Frontal cortex (tissue), 4 donors: ENCODE measurements at places on chromosomes 12 and 14.

DNA sequence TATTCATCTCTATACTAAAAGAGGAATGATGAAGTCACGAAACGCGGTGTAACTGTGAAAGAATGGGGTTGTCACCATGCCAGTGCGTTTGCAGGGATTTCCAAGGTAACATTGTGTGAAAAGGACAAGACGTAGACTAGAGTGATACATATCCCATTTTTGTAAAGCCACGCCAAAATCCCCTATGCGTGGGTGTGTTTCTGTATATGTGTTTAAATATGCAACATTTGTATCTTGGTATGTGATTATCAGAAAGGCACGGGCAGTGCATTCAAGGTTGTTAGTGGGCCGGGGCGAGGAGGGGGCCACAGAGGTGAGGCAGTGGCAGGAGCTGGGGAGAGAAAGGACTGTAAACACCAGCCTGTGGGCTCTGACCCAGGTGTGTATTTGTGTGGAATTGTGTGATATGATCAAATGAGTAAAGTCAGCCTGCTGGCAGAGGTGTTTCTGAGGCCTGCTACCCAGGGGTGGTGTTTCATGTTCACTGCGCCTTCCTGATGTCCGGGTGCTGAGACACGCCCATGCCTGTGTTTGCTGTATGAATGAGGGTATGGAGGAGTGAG, 137.8 kb downstream of the ADGRD1 start:
- DNase-seq = no peak

GRCh38 chr12:76688631-76689030, 75.3 kb upstream of the ZDHHC17 start:
- no peak for DNase-seq

DNA sequence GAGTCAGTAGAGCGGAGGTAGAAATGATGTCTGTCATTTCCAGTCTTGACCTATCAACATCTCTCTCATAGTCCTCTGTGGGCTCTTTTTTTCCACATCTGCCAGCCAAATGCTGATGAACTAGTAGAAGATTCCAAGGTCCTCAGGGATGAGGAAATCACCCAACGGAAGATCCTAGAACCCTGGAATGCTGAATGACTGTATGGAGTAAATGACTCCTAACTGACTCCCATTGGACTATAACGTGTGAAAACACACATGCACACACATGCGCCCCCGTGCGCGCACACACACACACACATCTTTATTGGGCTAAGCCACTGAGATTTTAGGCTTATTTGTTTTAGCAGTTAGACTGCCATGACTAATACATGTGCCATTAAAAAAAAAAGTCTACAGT, 159.2 kb downstream of the MYRFL start:
- no peak for DNase-seq

GRCh38 chr12:6205144-6205539, 4.9 kb downstream of the CD9 start:
- no peak for DNase-seq

GRCh38 chr12:16076557-16076956, 165.4 kb downstream of the DERA start:
- no peak for DNase-seq

DNA sequence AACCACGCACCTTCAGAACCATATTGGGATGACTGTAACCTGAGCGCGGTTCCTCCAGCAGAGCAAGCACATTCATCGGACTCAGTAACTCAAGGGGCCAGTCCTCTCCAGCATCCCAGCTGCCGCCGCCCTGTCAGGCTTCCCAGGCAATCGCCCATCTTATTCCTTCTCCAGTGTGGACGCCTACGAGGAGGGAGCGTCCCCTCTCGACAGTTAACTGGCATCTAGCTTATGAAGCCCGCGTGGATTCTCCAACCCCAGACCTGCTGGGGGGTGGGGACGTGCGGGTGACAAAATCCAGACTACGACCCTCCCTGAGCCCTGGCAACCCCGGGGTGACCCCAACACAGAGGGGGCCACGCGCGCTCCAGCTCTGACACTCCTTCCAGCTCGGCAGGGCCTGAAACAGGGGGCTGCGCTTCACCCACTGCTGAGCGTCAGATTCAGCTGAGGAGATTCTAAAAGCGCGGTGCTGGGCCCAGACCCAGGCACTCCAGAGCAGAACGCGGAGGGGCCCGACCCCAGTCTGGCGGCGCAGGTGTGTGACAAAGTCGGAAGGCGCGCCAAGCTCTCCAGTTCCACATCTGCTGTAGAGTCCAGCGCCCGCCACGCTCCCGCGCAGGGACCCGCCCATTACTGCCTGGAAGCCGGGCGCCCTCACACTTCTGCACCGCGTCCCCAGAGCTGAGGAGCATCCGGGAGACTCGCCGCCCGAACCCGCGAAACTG, 43.9 kb upstream of the ESR2 start:
- peak; percentile 29 for DNase-seq

DNA sequence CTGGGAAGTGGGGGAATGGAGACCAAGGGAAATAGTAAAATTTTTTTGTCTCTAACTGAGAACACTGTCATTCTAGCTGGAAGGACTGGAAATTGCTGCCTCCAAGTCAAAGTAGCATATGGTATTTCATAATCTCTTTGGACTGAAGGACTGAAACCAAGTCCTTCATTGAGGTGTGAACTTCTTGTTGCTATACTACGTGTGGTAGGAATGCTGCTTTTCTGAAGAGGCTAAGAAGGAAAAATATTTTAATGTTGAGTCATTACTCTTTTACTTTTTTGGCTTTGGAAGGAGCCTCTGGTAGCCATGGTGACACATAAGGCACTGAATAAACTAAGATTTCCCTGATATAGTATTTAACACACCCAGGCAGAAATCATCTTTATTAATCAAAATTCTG, 465.4 kb downstream of the NPAS3 start:
- no peak for DNase-seq

DNA sequence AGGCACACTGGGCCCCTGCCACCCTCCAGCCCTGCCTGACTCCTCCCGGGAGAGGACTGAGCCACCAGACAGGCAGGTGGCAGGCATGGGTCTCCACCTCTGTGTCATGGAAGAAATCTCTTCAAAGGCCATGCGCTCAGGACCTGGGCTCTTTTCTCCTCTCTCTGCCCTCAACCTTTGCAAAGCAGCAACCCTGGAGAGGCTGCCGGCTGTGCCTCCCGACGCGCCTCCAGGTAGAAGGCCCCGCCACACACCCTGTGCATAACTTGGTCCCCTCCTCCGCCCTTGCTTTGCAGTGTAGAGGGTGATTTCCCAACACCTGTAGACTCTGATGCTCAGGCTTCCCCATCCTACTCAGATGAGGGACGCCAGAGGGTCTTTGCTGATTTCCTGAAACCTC, 28.2 kb upstream of the TMEM179 start:
- no peak for DNase-seq

DNA sequence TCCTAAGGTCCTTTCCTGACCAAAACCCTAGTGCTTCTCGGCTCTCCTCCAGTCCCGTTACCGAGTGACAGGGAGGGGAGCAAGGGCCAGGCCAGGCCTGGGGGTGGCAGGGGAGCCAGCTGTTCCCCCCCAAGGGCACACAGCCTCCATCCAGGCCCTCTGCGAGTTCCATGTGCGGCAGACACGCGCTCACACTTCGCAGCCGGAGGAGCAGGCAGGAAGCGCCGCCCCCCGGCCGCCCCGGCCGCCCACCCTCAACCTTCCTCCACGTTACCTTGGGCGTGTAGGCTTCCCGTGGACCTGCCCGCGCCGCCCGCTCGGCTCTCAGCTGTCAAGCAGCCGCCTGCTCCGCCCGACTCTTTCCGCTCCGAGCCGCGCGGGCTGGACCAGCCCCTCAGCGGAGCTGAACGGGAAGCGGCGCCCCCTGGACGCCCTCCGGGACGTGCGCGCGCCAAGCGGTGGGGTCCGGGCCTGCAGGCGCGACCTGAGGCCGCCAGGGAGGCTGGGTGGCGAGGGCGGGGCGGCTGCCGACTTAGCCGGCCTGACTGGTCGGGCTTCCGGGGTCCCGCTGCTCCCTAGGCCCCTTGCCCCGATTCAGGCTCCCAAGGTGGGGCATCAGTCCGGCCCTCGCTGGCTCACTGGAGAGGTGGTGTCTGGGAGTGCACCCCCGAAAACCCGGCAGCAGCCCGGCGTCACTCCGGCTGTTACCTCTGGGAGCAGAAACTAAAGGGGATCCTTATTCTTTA, at the start of gene CRACR2A:
TSS of gene CRACR2A (minus strand) at position 369 of the 746 bp plus-strand sequence. CDS start 56,110 bp downstream, outside the sequence.
- DNase-seq = peak; percentile 72

GRCh38 chr14:71121711-71122110, 214.5 kb downstream of the PCNX1 start:
- DNase-seq = no peak

- DNase-seq = no peak
Measured at GRCh38 chr12:92702754-92703679, at the start of gene PLEKHG7. Gene PLEKHG7 (plus strand): TSS chr12:92702989. CDS start chr12:92706632, 3,643 bp downstream.

GRCh38 chr12:132065203-132065602, 78.9 kb downstream of the DDX51 start:
- DNase-seq = no peak

GRCh38 chr12:81502912-81503695, 256.0 kb downstream of the PPFIA2 start:
- DNase-seq = no peak

- DNase-seq = no peak
Measured at GRCh38 chr14:104882325-104882973, 17.4 kb downstream of the CEP170B start.

DNA sequence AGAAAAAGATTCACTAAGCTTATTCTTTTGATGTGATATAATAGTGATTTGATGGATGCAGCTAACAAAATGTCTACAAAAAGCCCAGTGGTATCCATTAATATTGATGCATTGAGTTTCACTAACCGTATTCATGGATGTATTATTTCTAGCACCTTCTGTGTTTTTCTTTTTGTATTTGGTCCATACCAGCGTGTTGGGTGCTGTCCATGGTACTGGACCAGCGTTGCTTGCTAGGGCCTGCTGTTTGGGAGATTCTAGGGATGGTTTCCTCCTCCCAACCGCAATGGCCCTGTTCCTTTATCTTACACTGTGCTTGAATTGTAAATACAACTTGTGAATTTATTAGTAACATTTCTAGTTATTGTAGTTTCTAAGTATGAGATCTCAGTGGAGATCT, 31.7 kb downstream of the ANO4 start:
- DNase-seq = no peak

GRCh38 chr12:84056-84455, 17.5 kb downstream of the IQSEC3 start:
- DNase-seq = no peak

GRCh38 chr12:90965204-90965603, 10.2 kb upstream of the CCER1 start:
- no peak for DNase-seq

DNA sequence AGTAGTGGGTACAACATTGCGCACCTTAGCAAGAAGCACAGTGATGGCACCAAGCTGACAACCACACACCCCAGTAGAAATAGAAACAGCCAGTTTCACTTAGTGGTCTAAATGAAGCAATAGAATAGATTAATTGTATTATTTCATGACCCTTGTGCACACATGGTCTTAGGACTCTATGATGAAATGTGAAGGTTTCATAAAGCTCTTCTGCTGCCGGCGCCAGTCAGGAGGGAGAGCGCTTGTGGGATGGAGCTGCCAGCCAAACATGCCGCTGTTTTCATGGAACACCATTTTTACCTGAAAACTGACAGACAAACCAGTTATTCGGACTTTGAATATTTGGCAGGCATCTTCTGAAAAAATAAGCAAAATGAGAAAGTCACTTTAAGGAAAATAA, 100.0 kb downstream of the PPP2R5C start:
- DNase-seq = no peak

DNA sequence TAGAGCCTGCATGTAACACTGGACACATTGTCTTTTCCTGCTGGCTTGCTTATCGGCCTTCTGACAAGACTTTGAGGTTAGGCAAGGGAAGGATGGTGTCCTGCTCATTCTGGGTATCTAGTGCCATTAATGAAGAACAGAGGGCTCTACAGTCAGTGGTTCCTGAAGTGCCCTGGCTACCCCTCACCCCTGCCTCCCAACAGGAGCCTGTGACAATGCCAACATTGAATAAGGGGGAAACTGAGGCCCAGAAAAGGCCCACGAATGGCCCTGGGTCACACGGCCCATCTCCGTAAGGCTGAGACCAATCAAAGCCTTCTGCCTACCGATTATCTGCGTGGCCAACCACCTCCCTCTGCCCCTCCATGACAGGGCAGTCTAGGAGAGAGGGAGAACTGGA, 2.1 kb downstream of the IFI27L2 start:
- DNase-seq = no peak

GRCh38 chr14:69088586-69088985, 64.3 kb downstream of the DCAF5 start:
- no peak for DNase-seq

DNA sequence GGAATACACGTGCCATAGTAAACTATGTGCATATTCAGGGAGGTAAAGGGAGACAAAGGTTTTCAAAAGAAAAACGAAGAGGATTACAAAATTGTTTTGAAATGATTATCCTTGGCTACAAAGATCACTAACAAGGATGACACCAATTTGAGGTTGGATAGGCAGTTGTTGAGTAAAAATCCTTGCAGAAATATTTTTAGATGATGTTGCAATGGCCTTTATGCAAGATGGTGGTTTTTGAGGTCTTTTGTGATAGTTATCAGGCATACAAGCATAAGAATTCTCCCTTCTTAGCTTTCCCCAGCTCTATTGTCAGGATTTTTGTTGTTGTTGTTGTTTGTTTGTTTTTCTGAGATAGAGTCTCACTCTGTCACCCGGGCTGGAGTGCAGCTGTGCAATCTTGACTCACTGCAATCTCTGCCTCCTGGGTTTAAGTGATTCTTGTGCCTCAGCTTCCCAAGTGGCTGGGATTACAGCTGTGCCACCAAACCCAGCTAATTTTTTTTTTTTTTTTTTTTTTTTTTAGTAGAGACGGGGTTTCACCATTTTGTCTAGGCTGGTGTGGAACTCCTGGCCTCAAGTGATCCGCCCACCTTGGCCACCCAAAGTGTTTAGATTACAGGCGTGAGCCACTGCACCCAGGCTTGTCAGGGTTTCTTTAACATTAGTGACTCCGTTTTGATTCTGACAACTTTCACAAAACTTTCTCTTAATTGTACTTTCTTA, 7.8 kb downstream of the RNASE1 start:
- no peak for DNase-seq

- DNase-seq = no peak
Measured at GRCh38 chr12:48977290-48978281, 536 bp upstream of the WNT1 start.

GRCh38 chr14:98210045-98210672, 1061.8 kb downstream of the BCL11B start:
- DNase-seq = no peak

- no peak for DNase-seq
Measured at GRCh38 chr12:6476489-6476888, 6.0 kb upstream of the VAMP1 start.
